T-helper 17 cell (primary cell): ENCODE measurements at places on chromosomes 2 and 18.

DNA sequence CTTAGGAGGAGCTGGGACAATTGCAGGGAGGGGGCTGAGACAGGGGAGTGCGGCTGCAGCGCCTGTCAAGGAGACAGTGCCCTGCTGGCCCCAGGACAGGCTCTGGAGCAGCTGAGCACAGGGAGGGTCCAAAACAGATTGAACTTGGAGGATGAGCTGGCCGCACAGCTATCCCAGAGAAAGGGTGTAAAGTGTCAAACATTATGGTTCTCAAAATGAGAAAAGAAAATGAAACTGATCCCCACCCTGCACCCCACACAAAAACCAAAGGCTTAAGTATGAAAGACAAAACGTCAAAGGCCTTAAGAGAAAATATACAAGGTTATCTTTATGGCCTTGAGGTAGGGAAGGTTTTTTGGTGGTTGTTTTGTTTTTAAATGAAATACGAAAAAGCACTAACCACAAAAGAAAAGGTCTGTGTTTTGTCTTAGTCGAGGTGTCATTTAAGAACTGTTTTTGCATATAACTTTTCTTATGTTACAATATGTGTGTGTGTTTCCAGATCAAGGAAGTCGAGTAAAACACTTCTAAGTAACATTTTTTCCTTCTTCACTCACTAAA, 111.8 kb downstream of the HDAC4 start:
- no peak for DNase-seq

DNA sequence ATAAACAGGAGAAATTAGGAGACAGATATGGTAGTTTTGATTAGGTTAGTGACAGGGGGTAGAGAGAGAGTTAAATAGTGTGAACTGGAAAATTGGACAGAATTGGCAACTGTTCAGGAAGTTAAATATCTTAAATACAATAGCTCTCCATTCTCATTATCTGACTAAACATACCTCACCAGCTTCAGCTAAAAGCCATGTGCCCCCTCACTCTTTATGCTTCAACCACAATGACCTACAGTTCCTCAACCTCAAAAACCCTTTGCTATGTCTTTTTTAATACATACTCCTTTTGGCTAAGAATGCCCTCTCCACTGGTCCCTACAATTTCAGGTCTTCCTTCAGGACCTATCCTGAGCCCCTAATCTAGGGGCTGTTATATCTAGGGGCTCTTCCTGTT, 740.2 kb upstream of the ZEB2 start:
- DNase-seq, result no peak

DNA sequence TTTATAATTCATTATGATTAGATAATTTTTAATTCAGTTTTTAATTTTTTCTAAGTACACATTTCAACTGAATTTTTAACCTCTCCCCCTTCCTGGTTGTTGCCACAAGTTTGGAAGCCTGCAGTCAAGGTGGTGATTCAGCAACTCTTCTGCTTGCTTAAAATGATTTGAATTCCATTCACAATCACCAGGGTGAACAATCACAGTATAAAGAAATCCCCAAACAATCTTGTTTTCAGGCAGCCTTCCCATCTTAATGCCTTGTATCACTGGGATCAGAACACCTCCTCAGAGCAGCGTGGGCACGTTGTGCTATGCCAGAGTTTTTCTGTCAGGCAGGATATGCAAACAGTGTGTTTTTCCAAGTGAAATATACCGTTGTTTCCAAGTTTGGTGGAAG, 46.7 kb upstream of the BARD1 start:
- DNase-seq, result no peak

DNA sequence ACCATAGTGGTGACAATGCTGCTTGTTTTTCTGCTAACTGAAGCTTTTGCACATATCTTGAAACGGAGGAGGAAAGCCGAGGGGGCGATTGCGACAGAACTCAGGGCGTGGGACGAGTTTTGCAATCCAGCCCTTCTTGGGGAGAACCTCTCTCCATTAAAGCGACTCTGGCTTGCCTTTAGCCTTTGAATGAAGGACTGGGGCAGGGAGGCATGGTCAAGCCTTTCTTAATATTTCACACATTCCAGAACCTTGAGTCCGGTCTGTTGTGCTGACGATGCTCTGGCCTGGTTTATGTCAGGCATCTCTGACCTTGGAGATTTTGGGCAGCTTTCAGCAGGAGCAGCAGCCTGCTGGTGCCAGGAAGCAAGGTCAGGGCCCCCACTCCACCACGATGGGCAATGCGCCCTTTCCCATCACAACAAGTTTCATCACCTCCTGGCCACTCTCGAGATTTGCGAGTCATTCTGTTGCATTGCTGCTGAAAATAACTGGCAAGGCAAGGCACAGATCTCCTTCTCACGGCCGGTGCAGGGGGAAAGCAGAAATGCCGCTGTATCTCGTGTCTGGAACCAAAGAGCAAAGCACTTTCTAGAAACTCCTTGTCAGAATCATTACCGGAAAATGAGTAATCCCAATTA, 10.8 kb downstream of the EMILIN2 start:
- DNase-seq, result no peak

GRCh38 chr2:148555622-148556294, 88.8 kb upstream of the EPC2 start:
- no peak for DNase-seq
